Stimulated activated CD4-positive, alpha-beta T cell treated with anti-CD3 and anti-CD28 coated beads, TNF-alpha, amount 100 ng/mL, for 4 hours (primary cell): ENCODE measurements at places on chromosomes 3 and 15.

DNA sequence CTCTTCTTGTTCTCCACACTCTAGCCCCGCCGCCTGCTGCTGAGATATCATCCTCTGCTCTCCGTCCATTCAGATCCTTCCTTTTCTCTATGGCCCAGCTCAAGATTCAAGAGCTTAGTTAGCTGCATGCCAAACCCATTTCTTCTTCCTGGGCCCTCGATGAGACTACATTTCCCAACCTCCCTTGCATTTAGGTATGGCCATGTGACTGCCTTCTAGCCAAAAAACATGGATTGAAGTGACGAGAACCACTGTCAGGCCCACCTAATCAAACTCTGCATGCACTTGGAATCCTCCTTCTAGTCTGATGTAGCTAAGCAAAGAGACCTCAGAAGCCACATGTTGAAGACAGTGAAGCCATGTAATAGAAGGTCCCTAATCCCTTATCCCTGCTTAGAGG is 308.2 kb downstream of the VPS13C start:
- DNase-seq, result no peak

- DNase-seq, result no peak
Measured at GRCh38 chr15:25242166-25242879, 196.5 kb downstream of the UBE3A start.

GRCh38 chr15:79032656-79033055 is 57.9 kb downstream of the RASGRF1 start:
- no peak for DNase-seq

DNA sequence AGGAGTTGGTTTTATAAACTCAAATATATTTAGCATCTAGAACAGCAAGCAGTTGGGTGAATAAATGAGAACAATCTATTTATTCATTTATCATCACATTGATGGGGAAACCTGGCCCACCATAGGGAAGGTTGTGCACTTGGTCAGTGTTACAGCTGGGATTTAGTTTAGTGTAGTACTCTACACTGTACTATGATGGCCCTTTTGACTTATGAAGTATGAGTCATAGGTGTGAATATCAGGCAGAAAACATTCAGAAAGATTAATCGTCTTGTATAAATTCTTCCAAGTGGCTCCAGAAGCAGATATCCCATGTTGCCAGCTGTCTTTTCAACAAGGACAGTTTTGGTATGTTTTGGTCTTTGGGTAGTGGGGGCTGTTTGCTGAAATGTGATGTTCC is 38.0 kb downstream of the BBS4 start:
- DNase-seq, result no peak

GRCh38 chr3:186643493-186643892 is 3.3 kb downstream of the FETUB start:
- no peak for DNase-seq

- peak; percentile 71 for DNase-seq
Measured at GRCh38 chr3:50572158-50572557, 2.8 kb downstream of the HEMK1 start.

DNA sequence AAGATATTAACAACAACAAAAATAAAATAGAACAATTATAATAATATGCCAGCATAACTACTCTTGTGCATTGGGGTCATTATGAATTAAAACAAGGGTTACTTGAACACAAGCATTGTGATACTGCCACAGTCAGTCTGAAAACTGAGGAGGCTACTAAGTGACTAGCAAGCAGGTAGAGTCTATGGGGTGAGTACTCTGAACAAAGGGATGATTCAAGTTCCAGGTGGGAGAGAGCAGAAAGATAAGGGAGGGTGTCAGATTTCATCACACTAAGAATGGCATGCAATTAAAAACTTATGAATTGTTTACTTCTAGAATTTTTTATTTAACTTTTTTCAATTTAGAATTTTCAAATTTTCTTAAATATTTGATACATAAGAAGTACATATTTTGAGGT is 754.4 kb upstream of the GOLIM4 start:
- no peak for DNase-seq

DNA sequence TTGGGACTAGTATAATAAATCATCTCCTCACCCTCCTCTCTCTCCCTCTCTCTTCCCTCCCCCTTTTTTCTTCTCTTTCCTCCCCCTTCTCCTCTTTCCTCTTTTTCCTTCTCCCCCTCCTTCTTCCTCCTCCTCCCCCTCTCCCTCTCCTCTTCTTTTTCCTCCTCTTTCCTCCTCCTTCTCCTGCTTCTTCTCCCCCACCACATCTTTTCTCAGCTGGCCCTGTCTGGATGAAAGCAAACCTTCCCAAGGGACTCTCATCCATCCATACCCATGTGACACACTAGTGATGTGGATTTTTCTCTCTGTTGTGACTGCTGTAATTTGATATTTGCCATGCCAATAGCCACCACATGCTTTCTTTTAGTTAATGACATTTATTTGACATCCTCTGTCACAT is 127.2 kb downstream of the EBLN2 start:
- DNase-seq, result no peak

GRCh38 chr15:72796515-72797337 is 13.2 kb upstream of the ADPGK start:
- peak; percentile 18 for DNase-seq

DNA sequence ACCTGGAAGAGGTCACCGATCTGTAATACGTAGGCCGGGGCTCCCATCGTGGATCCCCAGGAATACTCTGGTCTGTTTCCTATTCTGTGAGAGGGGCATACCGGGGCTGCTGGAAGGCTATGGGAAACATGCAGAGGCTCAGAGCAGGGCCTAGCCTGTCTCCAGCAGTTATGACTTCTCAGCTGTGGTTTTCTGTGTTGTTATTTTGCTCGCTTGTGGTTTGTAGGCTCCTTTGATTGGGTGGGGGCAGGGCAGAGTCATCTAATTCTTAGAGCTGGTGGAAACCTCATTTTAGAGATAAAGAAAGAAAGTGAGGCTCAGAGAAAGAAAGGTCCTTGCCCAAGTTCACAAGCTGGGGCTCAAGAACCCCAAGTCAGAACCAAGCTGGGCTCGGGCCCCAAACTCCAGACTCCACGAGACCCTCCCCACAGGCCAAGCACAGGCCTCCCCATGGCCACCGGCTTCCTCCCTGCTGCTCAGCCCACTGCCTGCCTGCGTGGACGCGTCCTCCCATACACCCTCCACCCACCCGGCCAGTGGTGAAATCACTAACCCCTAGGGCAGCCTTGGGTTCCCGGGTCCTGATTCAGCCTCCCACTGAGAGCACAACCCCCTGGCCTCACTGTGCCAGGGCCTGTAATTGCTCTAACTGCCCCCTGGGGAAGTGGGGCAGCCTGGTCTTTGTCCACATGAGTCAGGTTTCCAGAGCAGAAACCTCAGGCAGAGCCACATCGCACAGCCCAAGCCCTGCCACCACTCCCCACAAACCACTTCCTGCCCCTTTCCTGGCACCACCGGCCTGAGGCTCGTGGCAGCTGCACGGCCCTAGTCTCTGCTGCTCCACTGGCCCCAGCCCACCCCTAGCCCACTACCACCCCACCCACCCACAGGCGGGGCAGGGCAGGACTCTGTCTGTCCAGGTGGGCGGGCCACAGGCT is 270.8 kb downstream of the UACA start:
- DNase-seq, result peak; percentile 76

GRCh38 chr15:36608180-36608579 is 28.8 kb downstream of the CDIN1 start:
- no peak for DNase-seq

DNA sequence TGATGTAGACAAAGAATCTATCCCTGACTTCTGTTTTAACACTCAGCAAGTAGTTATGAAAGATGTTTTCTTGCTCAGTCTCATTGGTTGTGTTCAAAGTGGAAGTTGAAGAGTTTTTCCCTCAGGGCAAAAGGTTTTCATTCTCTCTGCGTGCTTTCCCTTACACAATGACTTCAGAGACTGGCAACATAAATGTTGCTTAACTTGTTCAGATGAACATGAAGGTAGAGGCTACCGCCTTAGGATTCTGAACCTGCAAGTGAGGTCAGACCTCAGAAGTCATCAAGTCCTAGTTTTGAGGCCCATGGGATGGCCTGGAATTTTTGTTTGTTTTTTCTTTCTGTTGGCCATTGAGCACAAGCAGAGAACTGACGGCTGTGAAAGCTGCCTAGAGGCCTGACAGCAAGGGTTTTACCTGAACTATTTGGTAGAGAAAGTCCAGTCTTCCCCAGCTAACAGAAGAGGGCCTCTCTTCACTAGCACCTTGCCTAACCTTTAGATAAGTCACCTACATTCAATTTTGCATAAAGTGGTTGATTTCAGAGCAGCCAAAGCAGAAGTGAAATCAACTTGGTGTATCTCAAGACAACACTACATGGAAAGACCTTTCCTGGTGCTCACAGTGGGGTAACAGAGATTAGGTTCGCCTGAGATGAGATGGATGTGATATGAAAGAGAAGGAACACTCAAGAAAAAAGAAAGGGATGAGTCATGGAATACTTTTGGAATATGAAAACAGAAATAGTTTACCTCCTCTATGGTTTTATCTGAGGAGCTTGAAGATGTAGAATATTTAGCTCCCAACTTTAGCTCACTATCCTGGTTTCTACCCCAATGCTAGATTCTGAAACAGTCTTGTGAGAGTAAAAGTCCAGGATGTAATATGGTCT is 53.6 kb upstream of the AP4E1 start:
- DNase-seq, result no peak

- no peak for DNase-seq
Measured at GRCh38 chr3:141860086-141860669, 16.3 kb upstream of the ATP1B3 start.

GRCh38 chr15:41291065-41291631 is 41.2 kb downstream of the OIP5 start:
- no peak for DNase-seq

GRCh38 chr3:31300456-31301443 is 232.0 kb upstream of the STT3B start:
- DNase-seq, result no peak

- DNase-seq, result no peak
Measured at GRCh38 chr3:159817126-159817525, 171.5 kb upstream of the IL12A start.

- DNase-seq, result no peak
Measured at GRCh38 chr3:196652961-196653795, 13.7 kb downstream of the NRROS start.

- DNase-seq, result no peak
Measured at GRCh38 chr3:23333633-23334032, 130.5 kb downstream of the UBE2E2 start.

DNA sequence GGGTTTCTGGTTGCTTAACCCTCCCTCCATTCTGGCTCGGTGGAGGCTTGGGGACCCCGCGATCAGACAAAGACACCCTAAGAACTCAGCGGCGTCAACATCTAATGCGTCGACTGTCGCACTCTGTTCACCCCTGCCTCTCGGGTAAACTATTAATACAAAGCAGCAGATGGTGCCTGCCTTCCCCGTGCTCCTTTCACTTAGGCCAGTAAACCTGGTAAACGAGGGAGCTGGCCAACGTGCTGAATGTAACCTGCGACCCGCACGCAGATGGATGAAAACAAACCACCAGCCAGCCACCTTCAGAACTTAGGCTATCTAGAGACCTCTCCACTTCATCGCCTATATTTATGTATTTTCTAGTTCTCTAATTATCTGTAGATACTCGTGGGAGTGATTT is 848 bp upstream of the CADPS start:
- DNase-seq, result no peak

DNA sequence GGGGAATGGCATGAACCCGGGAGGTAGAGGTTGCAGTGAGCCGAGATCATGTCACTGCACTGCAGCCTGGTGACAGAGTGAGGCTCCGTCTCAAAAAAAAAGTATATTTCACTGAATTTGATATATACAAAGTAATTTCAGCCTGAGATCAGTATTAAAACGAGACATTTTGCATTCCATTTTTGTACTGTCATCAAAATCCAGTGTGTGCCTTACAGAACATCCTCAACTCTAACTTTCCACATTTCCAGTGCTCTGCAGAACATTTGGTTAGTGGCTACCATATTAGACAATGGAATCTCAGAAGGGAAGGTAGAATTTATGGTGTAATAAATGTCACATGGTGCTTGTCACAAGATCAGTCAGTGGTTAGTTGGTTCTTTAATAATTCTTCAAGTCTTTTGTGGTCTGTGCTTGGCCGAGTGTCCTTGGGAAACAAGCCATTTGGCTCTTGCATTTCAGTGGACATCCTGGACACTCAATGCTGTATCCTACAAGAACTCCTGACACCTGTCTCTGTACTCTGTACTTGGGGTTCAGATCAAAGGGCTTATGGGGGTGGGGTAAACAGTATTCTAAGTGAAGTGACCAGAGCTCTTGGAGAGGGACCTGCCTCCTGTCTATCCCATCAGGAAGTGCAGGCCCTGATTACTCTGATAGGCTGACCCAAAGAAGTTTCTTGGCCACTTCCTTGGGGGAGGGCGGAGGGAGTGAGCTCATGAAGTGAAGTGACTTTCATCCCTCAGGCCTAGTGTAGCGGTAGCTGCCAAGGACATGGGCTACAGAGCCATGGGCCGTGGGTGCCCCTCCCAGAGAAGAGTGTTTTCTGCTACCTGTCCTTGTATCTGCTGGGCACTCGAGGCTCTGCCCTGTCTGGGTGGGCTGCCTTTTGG is 3.7 kb downstream of the ACVR2B start:
- no peak for DNase-seq

DNA sequence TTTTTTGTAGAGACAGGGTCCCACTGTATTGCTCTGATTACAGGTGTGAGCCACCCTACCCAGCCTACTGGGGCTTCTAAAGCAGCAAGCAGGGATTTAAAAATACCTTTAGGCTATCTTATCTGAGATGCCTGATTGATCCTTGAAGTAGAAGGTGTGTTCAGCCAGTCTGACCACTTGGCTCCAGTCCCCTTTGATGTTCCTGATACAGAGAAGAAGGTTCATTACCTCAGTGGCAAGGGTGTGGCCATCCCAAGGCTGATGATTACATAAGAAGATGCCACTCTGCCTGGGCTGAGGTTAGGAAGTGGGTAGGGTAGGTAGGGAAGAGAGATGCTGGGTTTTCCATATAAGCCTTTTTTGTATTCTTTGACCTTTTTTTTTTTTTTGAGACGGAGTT is 11.2 kb upstream of the DCAF1 start:
- no peak for DNase-seq

DNA sequence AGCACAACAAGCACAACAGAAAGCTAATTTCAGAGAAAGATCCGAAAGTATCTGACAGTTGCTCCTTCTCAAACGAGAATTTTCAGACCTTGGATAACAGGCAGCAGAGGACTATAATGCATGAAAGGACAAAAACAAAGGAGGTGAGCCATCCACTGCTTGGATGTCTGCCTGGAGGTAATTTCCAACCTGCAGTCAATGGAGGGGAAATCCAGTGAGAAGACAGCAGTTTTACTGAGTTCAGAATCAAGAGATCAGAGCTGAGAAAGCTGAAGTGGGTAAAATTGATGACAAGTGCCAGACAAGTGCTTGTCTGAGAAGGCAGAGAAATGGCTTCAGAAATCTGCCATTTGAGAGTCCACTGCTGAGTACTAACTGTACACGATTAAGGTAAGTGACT is 22.1 kb downstream of the UBE3A start:
- no peak for DNase-seq

GRCh38 chr3:98645039-98645438 is 51.6 kb upstream of the CPOX start:
- no peak for DNase-seq
